ENCODE measurements at places on chromosomes 7 and 10.
A peak's percentile ranks its signal among the peaks of the same experiment; 100 is the strongest.

DNA sequence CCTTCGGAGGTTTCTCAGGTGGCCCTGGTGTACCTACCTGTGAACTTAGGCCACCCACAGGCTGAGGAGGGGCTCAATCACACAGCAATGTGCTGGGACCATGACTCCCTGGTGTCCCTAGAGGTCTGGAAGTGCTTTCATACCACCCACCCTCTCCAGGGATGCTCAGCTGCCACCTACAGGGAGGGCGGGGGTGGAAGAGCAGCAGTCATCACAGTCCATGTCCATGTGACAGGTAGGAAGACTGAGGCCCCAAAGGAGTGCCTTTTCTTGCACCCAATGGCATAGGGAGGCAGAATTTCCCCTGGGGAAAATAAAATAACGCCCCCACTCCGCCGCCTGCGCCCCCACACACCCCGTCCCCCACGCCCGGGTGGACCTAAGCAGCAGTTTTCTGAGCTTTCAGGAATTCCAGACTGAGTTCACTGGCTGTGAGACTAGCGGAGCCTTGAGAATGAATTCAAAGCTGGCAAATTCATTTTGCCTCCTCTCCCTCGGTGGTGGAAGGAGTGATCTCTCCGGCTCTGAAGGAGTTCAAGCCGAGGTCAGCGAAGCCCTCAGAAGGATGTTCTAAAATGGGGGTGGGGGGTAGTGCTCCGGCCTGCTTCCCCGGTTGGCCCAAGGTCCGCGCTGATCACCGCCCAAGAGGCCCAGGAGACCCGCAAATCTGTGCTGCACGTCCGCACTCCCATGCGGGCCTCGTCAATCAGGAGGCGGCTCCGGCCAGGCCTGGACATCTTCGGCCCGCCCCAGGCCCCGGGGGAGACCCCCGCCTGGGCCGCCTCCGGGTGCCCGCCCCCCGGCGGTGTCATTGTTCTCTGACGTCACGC lies 2.1 kb upstream of the ZMIZ1 start:
- peak; percentile 29 for DNase-seq

- DNase-seq, result no peak
Observed at GRCh38 chr10:118370499-118370898, 28.4 kb upstream of the FAM204A start.

DNA sequence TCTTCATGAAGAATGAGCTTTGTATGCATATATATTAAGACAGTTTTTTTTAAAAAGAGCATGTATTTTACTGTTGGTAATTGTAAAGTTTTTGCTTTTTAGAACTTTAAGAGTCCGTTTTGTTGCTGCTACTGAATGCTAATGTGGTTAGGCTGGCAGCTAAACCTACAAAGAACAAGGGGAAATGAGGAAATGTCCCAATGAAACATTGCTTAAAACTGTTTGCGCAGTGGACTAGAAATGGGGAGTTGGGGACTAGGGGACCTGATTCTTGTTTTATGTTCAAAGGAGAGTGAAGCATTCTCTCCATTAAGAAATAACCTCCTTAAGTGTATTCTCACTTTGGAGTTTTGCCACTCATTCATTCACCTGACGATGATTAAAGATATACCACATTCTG lies 5.7 kb downstream of the NRF1 start:
- no peak for DNase-seq

DNA sequence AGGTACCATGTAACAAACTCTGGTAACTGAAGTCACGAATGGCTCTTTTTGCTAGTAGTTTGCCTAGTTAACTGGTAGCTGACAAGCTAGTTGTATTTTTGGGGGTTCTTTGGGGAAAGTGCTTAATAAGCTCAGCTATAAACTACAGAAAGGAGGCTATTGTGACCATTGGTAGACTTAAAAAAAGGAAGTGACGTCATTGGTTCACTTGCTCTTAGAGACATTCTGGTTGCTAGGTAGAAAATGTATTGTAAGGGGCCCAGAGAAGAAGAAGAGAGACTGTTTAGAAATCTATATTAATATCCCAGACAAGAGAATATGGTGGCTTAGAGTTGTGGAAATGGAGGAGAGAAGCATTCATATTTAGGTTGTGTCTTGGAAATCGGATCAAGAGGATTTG lies 103.0 kb downstream of the NXPH1 start:
- no peak for DNase-seq

GRCh38 chr7:22582863-22583622 lies 83.1 kb upstream of the STEAP1B start:
- DNase-seq, result no peak

GRCh38 chr10:3409928-3410327 lies 237.3 kb upstream of the PITRM1 start:
- DNase-seq, result no peak

All from activated T-cell treated with anti-CD3 and anti-CD28 coated beads, Interleukin-2, amount 50 U/mL, for 48 hours (primary cell).